ENCODE measurements at places on chromosomes 16 and 17.

DNA sequence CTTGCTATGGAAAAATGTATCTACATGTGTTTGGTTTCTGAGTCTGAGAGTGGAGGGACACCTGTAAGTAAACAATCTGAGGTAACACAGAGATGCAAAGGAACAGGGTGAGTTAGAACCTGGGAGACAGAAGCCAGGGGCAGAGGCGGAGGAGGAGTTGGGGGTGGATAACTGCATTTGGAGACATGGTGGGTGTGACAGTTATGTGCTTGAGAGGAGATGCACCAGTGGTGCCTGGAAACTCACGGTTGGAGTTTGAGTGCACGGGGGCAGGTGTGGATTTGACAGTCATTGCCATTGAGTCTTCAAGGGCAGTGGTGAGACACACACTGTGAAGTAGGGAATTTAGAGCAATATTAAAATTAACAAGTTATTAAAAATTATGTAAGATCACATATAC lies 6.5 kb downstream of the NUP93 start:
- DNase-seq, result no peak

DNA sequence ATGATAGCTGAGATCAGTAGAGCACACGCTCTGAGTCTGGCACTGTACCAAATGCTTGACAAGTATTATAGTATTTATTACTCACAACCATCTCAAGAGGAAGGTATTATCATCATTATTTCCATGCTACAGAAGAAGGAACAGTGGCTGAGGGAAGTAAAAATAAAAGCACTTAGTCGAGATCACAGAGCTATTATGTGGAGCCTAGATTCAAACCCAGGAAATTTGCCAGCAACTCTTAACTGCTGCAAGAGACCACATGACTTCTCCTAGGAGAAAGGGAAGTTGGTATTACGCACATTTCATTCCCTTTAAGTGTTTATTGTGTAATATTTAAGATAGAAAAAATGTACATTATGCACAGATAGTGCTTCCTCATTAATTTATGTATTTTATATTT lies 1.0 kb upstream of the RHOT1 start:
- DNase-seq, result peak; percentile 97

GRCh38 chr16:71933913-71934695 lies 38.8 kb downstream of the IST1 start:
- DNase-seq, result no peak

GRCh38 chr17:59487161-59487873 lies 78.1 kb upstream of the DHX40 start:
- no peak for DNase-seq

DNA sequence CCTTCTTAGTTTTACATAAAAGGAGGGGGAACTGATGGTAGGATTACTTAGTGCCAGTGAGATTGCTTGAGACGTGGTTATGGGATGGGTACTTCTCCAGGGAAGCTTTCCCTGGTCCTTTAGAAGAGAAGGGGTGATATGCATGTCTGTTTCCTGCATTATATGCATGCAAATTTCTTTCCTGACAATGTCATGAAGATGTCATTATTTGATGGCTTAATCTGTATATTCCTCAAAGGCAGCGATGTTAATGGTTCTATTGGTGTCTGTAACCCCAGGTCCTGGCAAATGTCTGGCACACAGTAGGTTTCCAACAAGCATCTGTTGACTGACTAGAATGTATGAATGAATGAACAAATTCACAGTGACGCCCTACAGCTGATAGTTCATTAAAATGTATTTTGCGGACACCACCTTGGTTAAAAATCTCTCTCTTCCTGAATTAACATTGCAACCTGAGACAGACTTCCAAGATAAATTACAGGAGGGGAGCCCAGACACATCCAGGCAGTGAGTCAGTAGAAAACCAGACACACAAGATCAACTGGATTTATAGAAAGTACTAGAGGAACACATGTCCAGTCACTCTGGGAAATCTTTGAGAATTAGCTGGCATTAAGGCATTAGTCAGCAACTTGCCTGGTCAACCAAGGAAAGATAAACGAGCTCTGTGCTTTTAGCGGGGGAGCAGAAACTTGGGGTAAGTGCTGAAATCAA lies 293.4 kb downstream of the XYLT1 start:
- DNase-seq, result no peak

DNA sequence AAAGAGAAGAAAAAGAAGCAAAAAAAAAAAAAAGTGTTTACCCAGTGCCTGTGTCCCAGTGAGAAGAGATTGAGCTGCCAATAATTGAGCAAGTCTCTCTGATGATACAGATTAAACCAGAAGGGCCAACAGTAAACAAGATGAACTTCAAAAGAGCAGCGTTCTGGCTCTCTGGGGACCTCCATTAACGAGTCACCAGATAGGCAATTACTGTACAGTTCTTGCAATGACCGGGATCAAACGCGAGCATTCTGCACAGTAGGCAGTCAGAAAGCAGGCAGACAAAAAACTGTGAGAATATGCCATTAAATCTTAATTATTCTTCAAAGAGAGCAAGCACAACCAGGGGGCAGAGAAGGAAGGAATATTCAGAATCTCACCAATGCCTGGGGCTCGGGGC lies 626.1 kb downstream of the TMEM114 start:
- DNase-seq, result no peak

DNA sequence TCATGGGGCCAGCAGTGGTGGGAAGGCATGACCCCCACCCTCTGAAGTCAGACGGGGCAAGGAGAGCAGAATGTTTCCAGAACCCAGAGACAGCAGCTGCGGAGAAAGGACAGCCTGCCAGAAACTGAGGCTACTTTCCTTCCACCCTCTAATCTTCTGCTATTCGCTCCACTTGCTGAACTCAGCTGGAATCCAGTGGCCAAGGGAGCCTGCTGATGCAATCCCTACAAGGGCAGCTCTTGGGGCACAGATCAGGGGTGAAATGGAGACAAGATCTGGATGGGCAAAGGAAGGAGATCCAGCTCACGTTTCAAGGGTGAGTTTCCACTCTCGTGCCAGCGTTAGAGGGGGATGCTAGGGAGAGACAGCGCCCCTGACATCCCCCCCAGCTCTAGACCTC lies 479.1 kb downstream of the SLC39A11 start:
- DNase-seq, result no peak

DNA sequence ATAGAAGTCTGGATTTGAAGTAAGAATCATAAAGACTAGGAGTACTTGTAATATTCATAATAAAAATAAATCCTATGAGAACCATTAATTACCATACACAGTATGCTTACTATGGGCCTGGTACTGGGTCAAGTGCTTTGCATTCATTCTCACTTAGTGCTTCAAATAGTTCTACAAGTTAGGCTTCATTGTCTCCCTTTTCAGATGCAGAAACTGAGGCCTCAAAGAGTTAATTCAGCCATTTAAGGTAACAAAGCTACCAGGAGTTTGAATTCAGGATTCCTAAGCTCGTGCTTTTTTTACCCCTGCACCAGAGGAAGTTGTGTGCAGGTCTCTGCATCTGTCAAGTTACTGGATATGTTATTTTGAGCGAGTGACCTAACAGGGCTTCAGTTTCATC lies 1098.4 kb upstream of the EEF2KMT start:
- no peak for DNase-seq

GRCh38 chr16:47204736-47205504 lies 61.2 kb upstream of the NETO2 start:
- DNase-seq, result peak; percentile 66

DNA sequence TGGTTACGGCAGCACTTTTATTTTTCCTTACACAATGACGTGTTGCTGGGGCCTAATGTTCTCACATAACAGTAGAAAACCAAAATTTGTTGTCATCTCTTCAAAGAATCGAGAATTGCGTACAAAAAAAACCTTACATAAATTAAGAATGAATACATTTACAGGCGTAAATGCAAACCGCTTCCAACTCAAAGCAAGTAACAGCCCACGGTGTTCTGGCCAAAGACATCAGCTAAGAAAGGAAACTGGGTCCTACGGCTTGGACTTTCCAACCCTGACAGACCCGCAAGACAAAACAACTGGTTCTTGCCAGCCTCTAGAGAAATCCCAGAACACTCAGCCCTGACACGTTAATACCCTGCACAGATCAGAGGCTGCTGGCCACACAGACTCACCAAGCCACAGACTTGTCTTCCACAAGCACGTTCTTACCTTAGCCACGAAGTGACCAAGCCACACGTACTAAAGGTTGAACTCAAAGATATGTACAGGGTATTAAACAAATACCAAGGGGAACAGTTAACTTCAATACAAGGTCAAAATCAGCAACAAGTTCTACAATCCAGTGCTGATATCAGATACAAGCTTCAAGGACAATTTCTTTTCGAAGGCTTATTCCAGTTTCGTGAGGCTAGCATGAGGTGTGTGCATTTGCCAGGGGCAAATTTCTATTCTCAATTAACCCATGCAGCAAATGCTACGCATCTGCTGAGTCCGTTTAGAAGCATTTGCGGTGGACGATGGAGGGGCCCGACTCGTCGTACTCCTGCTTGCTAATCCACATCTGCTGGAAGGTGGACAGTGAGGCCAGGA lies 2.4 kb downstream of the ACTG1 start:
- DNase-seq, result peak; percentile 14

DNA sequence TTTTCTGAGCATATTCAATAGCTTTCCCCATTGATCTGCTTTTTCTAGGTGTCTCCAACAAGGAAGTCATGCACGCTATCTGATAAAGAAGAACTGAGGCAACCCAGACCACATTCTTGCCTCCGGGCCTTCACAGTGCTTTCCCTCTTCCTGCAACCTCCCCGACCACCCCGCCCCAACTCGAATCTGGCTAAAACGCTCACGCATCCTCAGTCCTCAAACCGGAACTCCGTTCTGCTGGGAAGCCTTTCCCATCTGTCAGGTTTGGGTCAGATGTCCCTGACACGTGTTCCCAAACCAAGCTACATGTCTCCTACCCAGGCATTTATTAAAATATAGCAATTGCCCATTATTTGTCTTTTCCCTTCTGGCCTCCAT lies 112.7 kb downstream of the VPS53 start:
- DNase-seq, result no peak

- DNase-seq, result no peak
These were observed 80.3 kb upstream of the PSMD7 start for GRCh38 chr16:74216319-74216718.

DNA sequence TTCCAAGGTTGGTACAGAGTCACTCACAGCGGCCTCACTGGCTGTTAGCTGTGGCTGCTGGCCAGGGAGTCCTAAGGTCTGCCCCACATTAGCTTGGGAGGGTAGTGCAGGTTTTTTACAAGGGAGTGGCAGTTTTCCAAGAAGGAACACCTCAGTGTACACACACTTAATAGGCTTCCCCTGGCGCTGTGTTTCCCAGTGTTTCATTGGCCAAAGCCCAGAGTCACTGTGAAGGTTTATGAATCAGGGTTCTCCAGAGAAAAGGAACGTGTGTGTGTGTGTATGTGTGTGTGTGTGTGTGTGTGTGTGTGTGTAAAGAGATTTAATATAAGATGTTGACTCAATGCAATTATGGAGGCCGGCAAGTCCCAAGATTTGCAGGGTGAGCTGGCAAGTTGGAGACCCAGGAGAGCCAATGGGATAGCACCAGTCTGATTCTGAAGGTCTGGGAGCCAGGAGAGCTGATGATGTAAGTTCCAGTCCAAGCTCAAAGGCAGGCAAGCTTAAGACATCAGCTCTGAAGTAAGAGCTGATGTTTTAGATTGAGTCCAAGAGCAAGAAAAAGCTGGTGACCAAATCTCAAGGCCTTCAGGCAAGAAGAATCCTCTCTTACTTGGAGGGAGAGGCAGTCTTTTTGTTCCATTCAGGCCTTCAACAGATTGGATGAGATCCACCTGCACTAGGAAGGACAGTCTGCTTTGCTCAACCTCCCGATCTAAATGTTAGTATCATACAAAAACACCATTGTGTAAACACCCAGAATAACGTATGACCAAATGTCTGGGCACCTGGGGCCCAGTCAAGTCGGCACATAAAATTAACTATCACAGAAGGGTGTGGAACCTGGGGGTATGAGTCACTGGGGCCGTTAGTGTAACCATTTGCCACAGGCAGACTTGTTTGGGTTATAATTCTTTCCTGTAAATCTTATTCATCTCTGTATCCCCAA lies 206.8 kb downstream of the PRKCA start:
- no peak for DNase-seq

GRCh38 chr17:37490638-37491614 lies 1.2 kb downstream of the DUSP14 start:
- peak; percentile 35 for DNase-seq

- no peak for DNase-seq
These were observed 53.1 kb downstream of the HS3ST3B1 start for GRCh38 chr17:14353861-14354474.

DNA sequence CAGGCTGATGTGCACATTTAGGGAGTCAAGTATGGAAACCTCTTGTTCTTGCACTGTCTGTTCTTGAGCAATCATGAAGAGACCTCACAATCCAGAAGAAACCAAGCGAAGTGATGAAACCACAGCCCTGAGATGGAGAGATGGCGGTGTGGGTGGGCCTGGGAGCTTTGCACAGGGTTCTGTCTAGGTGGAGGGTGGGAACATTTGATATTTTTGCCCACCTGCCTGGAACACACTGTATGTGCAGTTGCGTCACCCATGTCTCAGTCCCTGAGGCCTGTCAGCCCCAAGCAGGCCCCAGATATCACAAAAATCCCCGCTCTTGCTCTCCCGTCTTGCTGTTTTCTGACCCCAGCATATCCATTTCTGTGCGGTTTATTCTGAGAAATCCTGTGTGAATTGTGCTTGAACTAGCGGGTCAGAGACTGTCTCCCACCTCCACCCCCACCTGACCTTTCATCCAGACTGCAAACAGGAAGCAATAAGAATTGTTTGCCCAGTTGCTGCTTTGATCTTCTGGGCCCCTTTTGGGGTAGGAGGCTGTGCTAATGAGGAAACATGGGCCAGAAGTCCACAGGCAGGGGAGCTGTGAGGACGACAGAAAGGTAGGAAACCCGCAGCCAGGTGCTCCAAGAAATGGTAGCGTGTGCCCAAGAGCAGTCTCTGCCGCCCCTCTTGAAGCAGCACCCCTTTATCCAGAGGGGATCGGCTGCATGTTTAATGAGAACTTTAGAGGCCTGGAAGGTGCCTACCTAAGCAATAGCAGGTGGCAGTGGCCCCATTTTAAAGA lies 183.8 kb downstream of the CCDC182 start:
- no peak for DNase-seq

- DNase-seq, result no peak
These were observed 8.0 kb downstream of the CTRB1 start for GRCh38 chr16:75226550-75227360.

GRCh38 chr17:6328279-6328678 lies 106.6 kb downstream of the AIPL1 start:
- no peak for DNase-seq

GRCh38 chr16:55264949-55265348 lies 59.1 kb upstream of the IRX6 start:
- DNase-seq, result no peak

GRCh38 chr17:69907132-69907847 lies 167.7 kb upstream of the KCNJ16 start:
- no peak for DNase-seq

DNA sequence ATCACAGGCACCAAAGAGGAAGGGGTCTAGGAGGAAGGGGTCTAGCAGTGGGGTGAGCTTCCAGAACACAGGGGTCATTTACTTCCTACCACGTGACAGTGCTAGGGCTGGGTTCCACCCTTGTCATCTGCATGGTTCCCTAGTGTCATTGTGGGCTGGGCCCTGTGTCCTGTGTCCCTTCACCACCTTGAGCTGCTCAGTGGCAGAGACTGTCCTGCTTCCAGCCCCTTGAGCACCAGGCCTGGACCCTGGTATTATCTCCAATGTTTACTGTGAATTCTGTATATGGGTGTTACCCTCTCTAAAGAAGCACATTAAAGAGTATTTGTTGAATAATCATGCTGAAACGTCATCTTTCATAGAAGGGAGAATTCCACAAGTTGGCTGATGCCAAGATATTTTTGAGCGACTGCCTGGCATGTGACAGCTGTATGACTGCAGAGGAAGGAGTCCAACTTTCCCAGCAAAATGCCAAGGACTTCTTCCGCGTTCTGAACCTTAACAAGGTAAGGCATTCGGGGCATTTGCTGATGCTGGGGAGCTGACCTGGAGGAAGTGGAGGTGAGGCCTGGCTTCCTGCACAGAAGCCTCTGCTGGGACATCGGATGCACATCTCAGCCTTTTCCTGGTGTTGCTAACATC lies 5.5 kb downstream of the NARF start:
- no peak for DNase-seq

Measured in pons (tissue), 1 donor.